H4 (cell line): ENCODE measurements at places on chromosomes 16 and 17. TPM values are rescaled to one million over a fixed set of nuclear protein-coding genes. Genes with fewer than 3 reads are reported as not detected.
A peak's percentile ranks its signal among the peaks of the same experiment; 100 is the strongest.

DNA sequence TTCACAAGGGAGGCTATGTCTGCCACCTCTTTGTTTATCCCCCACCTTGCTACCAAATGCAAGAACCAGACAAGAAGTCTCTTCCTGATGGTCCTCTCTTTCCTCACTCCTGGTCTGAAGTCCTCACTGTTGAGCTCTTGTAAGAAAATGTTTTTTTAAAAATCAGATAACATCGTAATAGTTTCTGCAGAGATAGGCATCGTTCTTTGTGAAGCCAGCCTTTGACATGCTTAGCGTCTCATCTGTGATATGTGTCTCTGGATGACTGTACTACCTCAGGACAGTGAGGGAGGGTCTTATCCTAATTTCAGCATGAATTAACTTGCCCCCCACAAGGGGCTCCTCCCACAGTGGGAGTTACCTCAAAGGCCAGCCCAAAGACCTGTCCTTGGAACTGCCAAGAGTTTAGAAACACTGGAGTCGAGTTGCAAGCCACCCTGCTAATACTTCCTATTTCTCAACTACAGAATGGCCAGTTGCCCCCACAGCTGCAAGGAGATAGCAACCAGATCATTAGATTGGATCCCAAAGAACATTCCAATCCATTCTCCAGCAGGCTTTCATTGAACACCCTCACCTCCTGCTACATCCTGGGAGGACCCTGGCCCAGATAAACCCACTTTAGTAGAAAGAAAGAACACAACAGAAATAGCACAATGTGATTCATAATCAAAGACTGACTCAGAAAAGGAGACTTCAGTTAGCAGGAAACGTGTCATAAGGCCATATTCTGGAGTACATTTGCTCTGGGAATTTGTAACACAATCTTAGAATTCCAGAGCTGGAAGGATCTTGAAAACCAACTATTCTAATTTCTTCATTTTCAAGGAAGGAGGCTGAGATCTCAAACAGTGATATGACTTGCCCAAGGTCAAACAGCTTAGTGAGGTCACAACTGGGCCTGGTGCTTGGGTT is 151.0 kb downstream of the IRX3 start:
- DNase-seq = no peak

Gene SLC13A2
- total RNA-seq = not detected in 2 replicates

Gene TBC1D3B
- 0.39 TPM in 1 of 2 replicates, not detected in the other for total RNA-seq

Gene CLEC18A
- 0.02 TPM in 1 of 2 replicates, not detected in the other for total RNA-seq

Gene MARCHF10
- total RNA-seq = not detected in 2 replicates

DNA sequence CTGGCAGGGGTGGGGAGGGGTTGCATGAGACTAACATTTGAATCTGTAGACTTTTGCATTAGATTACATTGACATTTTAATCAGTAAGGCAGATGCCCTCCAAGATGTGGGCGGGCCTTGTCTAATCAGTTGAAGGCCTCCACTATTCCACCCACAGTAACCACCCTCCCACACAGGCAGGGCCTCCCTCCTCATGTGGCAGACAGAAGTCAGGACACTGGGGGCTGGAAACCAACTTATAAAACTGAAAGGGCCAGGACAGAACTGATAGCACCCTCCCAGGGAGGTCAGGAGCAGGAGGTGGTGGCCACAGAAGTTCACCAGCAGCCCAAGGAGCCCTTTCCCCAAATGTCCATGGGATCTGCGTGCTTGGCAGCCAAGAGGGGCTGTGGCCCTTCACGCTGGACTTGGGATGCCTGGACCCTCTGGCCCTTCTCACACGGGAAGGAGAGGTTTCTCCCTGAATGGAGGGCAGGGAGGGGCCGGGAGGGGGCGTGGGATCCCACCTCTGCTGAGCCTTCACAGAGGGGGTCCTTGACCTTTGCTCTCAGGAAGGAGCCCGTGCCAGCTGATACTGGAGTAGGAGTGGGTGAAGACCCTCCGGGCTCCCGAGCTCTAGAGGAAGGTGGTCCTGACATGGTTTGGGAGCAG is 4.6 kb downstream of the PYCR1 start:
- no peak for DNase-seq

GRCh38 chr17:69047368-69048263 is 13.1 kb downstream of the ABCA9 start:
- DNase-seq = peak; percentile 56
